ENCODE measurements at places on chromosomes 16 and 17. TPM values are rescaled to one million over a fixed set of nuclear protein-coding genes. Genes with fewer than 3 reads are reported as not detected.
A peak's percentile ranks its signal among the peaks of the same experiment; 100 is the strongest.

INCA1 gene
- 0.97 TPM for total RNA-seq

- DNase-seq: no peak
Observed at GRCh38 chr16:57089406-57089805, 3.0 kb upstream of the CPNE2 start.

DNA sequence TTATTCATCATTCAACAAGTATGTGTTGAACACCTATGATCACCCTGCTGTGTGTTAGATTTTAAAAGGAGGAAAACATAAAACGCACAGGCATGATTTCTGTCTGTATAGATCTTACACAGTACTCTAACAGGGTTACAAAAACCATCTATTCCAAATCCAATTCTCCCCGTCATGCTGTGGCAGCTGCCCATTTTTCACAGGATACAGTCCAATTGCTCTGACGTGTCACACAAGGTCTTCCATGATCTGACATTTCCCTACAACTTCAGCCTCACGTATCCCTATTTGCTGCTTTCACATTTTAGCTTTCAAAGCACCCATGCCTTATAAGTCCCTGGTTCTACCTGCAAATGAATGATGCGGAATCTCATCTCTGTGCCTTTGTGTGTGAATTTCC lies 67.0 kb upstream of the CNTNAP4 start:
- DNase-seq: no peak

DNA sequence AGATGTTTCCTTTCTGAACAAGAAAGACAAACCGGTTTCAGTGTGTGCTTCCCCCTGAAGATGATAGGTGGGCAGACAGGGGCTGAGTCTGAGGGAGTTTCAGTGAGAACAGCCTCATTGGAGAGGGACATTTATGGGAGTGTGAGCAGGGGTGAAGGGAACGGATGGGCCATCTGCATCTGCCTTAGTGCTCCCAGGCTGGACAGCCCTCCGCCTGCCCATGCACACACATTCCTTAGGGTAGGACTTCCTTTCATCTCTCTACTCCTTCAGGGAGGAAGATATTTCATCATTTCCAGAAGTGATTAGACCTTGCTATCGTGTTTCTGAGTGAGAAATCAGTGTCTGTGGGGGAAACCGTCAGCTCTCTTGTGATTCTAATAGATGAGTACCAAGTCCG lies 3.8 kb downstream of the SHISA6 start:
- no peak for DNase-seq

DNA sequence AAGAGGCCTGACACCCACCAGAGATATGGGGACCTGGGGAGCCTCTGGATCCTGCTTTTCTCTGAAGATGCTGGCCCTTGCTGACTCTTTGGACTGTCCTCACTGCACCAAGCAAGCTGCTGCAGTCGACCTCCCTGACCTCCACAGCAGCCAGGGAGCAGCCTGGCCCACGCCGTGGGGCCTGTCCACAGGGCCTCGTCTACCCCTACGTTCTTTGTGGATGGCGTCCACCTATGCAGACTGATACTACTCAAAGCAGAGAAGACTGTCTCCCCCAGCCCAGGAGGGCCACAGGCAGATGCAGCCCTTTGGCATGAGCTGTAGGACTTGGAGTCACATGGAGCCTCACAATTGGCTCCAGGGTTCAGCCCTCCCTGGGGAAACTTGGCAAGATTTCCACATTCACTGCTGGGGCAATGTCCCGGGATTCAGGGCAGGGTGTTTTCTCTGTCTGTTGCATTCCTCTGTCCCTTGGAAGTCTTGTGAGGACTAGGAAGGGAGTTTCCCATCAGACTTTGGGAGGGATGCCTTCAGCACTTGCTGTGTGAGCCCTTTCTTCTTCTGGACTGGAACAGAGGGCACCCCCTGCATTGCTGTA lies 152.2 kb downstream of the NTN1 start:
- no peak for DNase-seq

DNA sequence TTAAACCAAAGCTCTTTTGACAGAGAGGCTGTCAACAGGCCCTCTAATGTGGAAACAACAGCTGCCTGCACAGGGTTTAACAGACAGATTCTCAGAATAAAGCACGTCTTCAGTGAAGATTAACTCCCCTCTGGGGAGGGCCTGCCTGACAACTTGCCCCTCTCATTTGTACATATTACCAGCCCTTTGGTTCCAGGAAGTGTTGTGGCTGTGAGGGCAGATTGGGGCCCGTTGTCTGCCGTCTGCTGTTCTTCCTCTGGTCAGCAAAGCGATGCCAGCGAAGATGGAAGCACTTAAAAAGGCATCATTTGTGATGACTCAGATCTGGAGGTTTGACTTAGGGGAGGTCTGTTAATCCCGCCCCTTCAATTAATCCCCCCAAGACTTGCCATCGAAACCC lies 177.0 kb upstream of the IRX6 start:
- no peak for DNase-seq

DNA sequence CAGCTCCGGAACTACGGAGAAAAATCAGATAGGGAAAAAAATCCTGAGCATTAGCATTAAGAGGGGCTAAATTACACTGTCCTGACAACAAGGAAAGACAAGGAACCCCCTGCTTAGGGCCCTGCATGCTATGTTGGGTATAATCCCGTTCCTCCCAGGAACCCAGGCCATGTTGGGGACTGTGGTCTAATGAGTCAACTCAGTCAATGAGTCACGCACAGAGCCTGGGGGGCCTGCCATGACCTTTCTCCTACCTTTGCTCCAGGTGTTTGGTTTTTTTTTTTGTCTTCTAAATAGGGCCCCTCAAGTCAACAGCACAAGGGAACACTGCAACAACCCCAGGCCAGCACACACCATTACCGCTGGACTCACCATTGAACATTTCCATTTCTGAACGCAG lies 8.9 kb upstream of the ZNF200 start:
- no peak for DNase-seq

GRCh38 chr16:80802138-80802537 lies 2.3 kb downstream of the CDYL2 start:
- no peak for DNase-seq

GRCh38 chr17:70031341-70031740 lies 43.7 kb upstream of the KCNJ16 start:
- no peak for DNase-seq

DNA sequence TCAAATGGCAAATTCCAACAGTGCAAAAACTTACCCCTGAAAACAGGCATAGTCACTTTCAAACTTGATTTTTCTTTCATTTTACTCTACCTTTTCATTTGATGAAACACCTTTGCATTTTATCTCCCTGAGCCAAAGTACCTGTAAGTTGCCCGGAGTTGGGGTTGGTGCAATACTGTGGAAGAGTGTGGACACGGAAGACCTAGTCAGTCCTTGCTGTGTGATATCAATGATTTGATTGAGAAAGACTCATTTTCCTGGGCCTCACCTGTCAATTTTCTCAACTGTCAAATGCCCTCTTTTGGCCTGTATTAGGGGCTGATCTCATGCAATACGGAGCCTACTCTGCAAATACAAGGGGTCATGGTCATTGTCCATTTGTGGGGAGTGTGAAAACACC lies 22.6 kb downstream of the PITPNC1 start:
- no peak for DNase-seq

GRCh38 chr17:73623818-73624217 lies 20.4 kb downstream of the SDK2 start:
- DNase-seq: no peak

GRCh38 chr16:59021751-59022150 lies 287.6 kb upstream of the GOT2 start:
- peak; percentile 1 for DNase-seq

DNA sequence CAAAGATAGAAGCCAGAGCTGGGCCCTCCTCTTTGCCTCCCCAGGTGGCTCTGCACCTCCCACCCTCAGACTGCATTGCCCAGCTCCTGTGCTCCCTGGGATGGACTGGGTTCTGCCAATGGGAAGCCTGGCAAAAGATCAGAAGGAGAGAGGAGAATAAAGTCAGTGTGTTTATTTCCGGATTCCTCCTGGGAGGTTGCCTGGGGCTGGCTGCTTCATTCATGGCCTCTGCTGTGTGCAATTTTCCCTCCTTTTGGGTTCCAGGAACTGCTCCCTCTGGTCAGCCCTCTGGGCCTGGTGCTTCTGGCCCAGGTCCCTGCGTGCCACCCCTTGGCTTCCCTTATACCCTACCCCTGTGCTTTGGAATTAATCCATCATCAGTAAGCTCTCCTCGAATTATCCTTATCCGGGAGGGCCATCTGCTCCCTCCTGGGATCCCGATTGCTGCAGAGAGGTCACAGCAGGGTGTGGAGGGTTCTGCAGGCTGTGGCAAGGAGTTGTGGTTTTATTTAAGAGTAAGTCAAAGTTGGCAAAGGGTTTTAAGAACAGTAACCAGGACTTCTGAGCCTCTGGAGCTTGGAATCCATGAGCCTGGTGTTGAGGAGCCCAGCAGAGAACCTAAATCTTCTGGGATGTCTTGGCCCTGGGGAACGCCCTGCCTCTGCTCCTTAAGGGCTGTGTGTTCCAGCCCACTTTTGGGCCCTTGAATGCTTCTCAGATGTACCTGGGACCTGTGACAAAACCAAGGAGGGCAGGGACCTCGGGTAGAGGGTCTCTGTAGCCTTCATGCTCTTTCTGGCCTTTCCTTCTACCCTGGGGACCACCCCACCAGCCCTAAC lies 8.2 kb upstream of the MMP2 start:
- DNase-seq: peak; percentile 57

ADGRG3 gene
- total RNA-seq: not detected

DNA sequence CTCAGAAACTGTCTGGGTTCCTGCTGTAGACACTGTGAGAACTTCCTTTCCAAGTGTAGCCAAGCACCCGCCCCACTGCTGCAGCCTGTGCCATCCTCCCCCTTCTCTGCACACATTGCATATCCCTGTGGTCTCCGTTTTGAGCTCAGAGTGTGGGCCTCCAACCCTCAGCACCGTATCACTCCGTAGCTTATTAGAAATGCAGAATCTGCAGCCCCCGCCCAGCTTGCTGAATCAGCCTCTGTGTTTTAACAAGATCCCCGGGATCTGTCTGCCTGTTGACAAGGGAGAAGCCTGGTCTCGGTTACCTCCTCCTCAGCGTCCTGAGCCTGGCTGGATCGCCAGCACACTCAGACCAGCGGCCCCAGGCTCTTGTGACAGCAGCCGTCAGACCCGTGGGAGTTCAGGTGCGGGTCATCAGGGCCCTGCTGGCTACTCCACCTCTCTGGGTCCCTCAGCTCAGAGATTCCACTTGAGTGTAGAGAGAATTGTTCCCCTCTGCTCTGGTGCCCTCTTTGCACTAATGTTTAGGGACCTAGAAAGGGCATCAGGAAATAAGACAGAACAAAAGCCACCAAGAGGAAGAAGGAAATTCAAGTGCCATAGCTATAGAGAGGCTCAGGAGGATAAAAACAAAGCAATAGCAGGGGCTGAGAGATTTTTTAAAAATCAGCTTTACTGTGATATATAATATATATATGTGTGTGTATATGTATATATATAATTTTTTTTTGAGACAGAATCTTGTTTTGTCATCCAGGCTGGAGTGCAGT lies 92.3 kb downstream of the PITPNC1 start:
- DNase-seq: peak; percentile 65

- peak; percentile 30 for DNase-seq
Observed at GRCh38 chr17:47695429-47696376, 1.7 kb downstream of the TBKBP1 start.

PKMYT1 gene
- total RNA-seq: 6.9 TPM

DNA sequence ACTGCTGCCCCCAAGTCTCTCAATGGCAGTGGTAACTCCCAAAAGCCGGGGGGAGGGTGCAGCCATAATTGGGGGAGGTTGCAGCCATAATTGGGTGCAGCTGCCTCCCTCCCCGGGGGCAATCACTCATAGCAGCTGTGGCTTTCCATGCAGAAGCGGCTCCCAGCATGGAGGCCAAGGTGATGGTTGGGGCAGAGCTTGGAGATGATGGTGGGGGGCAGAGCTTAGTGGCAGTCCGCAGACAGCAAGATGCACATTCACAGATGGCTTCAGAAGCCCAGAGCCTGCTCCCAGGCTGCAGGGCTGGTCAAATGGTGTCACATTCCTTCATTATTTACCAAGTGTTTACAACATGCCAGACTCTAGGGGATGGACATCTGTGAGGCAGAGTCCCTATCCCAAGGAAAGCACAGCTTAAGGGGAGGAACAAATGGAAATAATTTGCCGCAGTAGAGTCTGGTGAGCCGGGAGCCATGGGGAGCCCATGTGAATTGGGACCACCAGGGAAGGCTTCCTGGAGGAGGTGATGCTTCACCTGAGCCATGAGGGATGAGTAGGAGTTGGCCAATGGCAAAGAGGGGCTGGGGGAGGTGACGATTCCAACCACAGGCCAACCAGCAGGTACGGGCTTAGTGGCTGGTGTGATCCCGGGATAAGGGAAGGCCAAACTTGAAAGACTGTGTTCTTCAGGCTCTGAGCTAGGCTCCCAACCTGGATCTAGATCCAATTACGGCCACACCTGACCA lies 8.1 kb downstream of the DOC2B start:
- no peak for DNase-seq

DNA sequence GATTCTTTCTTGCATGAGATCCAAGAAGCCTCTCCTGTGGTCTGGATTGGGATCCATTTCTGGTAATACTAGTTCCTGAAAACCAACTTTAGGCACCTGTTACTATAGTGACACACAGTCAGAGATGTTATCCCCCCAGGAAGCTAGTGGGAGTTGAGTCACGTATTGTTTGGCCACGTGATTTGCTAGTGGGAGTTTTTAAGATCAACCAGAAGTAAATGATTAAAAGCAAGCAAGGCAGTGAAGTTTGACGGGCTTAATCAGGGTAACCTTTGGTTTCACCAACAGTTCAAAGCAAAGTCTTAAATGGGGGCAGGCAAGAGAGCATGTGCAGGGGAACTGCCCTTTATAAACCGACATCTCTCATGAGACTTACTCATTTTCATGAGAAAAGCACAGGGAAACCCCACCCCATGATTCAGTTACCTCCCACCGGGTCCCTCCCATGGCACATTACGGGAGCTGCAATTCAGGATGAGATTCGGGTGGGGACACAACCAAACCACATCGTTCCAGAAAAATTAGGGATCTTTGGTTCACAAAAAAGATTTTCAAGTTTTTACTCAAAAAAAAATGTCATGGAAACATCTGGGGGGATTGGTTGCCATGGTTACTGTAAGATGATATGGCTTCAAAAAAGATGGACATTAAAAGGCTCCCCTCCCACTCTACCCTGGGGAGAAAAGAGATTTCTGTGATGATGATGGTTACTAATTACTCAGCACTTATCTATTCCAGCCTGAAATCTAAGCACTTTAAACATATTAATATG lies 483.1 kb upstream of the ERCC4 start:
- DNase-seq: peak; percentile 14

DNA sequence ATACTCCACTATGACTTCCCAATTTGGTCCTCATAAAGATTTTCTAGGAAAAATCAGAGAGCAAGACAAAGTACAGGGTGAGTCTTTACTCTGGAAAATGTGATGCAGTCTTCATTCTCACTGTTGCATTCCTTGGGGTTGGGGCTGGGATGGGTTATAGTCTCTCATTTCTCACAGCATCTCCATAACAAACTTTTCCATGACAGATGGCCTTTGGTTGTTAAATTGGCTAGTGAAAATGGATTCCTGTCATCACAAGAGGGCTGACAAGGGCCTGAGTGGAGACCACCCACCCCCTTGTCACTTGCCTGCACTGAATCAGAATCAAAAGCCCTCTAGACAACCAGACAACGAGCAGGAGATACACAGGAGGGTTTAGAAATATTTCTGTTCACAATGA lies 174.6 kb downstream of the AATF start:
- no peak for DNase-seq

JPH3 gene
- total RNA-seq: not detected

Data from fibroblast of villous mesenchyme (primary cell).